ENCODE measurements at places on chromosomes 16 and 17. TPM values are rescaled to one million over a fixed set of nuclear protein-coding genes. Genes with fewer than 3 reads are reported as not detected.
A peak's percentile ranks its signal among the peaks of the same experiment; 100 is the strongest.

DNA sequence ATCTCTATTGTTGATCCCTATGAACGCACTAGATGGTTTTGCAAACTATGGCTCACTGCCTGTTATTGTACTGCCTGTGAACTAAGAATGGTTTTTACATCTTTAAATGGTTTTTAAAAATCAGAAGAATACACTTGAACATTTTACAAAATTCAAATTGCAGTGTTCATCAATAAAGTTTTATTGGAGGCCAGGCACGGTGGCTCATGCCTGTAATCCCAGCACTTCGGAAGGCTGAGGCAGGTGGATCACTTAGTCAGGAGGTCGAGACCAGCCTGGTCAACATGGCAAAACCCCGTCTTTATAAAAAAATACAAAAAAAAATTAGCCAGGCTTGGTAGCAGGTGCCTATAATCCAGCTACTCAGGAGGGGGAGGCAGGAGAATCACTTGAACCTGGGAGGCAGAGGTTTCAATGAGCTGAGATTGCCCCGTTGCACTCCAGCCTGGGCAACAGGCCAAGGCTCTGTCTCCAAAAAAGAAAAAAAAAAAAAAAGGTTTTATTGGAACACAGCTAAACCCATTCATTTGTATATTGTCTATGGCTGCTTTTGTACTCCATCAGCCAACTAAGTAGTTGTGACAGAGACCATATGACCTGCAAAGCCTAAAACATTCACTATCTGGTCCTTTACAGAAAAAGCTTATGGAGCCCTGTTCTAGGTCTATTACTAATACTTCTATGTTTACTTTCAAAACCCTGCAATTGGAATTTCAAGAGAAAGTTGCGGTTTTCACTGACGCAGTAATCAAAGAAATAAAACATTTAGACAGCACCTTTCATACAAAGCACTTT lies 18.9 kb downstream of the IKZF3 start:
- no peak for DNase-seq

KRT34 gene
- not detected for total RNA-seq

- DNase-seq = no peak
These were observed 23.7 kb downstream of the IST1 start for GRCh38 chr16:71919035-71919434.

DNA sequence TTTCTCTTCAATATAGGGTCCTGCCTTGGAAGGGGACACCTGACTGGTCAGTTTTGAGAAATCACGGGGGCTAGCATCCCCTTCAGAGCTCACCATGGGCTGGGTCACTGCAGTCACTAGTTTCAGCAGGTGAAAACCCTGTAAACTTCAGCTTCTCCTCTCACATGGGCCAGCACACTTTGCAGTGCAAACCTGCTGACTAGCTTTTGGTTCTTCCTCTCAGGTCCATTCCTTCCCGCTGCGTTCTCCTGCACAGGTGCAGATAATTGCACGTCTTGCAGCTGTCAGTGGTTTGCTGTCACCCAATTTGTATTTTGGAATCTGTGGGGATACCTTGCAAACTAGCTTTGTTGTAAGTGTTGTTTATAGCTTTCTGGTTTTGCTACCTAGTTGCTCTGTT lies 95.1 kb downstream of the LYRM1 start:
- no peak for DNase-seq

GRCh38 chr17:40610359-40610758 lies 37.3 kb downstream of the SMARCE1 start:
- DNase-seq = no peak

GRCh38 chr17:4535667-4536258 lies 19.4 kb downstream of the MYBBP1A start:
- DNase-seq = no peak

- DNase-seq = no peak
These were observed 3.5 kb upstream of the CES4A start for GRCh38 chr16:66984892-66985311.

- DNase-seq = peak; percentile 98
These were observed at the start of gene DUSP3 for GRCh38 chr17:43778337-43779144. Gene DUSP3 (minus strand): TSS chr17:43778977. CDS start chr17:43778924, 53 bp downstream.

DNA sequence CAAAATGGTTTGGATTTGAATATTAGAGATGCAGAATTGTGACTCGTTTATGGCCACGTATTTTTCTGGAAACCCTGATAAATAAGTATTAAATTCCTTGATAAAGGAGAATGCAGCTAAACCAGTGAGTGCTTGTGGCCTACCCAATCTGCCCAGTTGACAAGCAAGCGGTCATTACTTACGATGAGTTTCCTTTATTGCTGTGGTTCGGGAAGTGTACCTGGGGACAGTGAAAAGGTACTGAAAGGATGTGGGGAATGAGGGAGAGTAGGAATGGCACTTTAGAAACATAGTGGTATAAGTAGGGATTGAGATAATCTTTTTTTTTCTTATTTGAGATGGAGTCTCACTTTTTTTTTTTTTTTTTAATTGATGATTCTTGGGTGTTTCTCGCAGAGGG lies 33.8 kb downstream of the RBBP6 start:
- no peak for DNase-seq

- peak; percentile 72 for DNase-seq
These were observed 1.1 kb upstream of the AXIN1 start for GRCh38 chr16:353404-354290.

- DNase-seq = no peak
These were observed 15.7 kb upstream of the SLC35B1 start for GRCh38 chr17:49723423-49723822.

- peak; percentile 96 for DNase-seq
These were observed at the start of gene DHX40 for GRCh38 chr17:59565171-59565958. Gene DHX40 (plus strand): TSS chr17:59565610. CDS start chr17:59565672, 62 bp downstream.

- peak; percentile 57 for DNase-seq
These were observed 143.9 kb downstream of the CCDC182 start for GRCh38 chr17:57601143-57601735.

- DNase-seq = no peak
These were observed 3.9 kb downstream of the UMOD start for GRCh38 chr16:20348365-20349185.

DNA sequence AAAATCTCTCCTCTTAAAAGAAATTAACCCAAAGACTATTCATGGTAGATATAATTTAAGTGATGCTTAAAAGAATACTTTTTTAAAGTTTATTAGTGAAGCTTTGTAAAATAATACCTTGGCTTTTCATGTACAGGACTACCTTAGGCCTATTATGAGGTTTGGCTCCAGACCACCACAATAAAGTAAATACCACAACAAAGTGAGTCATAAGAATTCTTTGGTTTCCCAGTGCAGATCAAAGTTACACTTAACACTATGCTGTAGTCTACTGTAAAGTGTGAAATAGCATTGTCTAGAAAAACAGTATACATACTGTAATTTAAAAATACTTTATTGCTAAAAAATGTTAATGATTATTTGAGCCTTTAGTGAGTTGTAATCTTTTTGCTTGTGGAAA lies 31.7 kb downstream of the CLTC start:
- no peak for DNase-seq

RTN4RL1 gene
- 4.3 TPM for total RNA-seq

TGFB1I1 gene
- 49.9 TPM for total RNA-seq

- DNase-seq = no peak
These were observed 48.2 kb upstream of the NSRP1 start for GRCh38 chr17:30068465-30068864.

ZP2 gene
- total RNA-seq = 0.67 TPM

CHST5 gene
- total RNA-seq = not detected

CCL1 gene
- total RNA-seq = not detected

NBR1 gene
- 80.4 TPM for total RNA-seq

GRCh38 chr16:53048139-53048915 lies 4.4 kb downstream of the CHD9NB start:
- DNase-seq = no peak

GRCh38 chr17:8488901-8489300 lies 53.2 kb downstream of the NDEL1 start:
- DNase-seq = peak; percentile 41

Data from upper lobe of right lung (tissue), 1 donor.